ENCODE measurements at places on chromosomes 5 and 9. TPM values are rescaled to one million over a fixed set of nuclear protein-coding genes. Genes with fewer than 3 reads are reported as not detected.

The PCDHB2 gene
- 34.2 TPM for total RNA-seq

The PRR16 gene
- total RNA-seq: not detected

- peaks cover 48% of the 10 kb centered on the region for H3K4me1 ChIP-seq
- no peak for DNase-seq
- no peak overlapping the region for H3K27ac ChIP-seq
These were observed 49.9 kb downstream of the LMX1B start for GRCh38 chr9:126663661-126664072.

DNA sequence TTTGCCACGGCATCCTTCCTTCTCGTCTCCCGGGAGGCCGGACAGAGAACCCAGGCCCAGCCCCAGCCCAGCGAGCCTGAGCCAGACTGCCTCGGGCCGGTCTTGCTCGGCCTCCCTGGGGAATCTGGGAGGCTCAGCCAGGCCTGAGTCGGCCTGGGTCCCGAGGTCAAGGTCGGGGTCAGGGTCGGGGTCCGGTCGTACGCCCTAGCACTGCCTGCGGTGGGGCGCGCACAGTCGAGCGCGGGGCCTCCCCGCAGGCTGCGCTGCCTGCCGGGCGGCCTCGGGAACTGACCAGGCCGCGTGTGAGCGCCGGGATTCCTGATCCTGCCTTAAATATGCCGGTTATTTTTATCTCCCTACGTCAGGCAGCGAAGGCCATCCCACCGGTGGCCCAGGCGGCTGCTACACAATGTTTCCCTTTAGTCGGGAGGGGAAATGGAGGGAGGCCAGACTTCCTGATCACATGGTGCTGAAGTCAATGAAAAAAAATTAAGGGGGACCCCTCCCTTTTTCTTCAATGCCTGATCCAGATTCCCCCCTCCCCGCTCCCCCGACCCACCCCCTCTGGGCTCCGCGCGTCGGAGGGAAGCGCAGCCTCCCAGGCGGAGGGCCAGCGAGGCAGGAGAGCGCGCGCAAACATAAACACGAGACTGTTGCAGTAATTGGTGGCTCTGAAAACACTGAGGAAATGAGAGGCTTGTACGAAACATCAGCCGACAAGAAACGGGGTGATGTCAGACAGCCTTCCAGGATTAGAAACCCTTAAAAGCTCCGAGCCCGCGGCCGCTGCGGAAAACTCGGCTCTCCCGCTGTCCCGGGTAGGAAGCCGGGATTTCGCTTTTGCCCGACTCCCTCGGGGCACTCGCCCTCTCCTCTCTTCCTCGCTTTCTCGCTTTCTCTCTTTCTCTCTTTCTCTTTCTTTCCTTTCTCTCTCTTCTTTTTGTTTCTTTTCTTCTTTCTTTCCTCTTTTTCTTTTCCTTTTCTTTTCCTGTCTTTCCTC, 148.2 kb upstream of the KLF4 start:
- no peak overlapping the region for H3K27ac ChIP-seq
- H3K36me3 ChIP-seq: no peaks in the 10 kb centered on the region
- H3K27me3 ChIP-seq: peaks cover 42% of the 10 kb centered on the region

All from neural progenitor cell (in vitro differentiated cells).